ENCODE measurements at places on chromosomes 3 and 15.

DNA sequence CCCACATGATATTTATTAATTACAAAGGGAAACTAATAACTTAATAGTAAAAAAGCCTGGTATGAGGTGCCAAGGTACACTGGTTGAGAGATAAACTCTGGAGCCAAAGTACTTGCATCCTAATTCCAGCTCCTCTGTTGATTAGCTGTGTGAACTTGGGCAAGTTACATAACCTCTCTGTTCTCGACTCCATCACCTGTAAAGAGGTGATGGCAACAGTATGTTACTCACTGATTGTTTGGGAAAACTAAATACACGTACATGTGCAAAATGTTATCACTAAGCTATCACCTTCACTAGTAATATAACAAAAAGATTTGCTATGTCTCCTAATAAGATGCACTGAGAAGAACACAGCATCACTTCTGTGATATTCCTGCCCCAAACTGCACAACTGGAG is 206.4 kb downstream of the MEX3B start:
- DNase-seq, result no peak

DNA sequence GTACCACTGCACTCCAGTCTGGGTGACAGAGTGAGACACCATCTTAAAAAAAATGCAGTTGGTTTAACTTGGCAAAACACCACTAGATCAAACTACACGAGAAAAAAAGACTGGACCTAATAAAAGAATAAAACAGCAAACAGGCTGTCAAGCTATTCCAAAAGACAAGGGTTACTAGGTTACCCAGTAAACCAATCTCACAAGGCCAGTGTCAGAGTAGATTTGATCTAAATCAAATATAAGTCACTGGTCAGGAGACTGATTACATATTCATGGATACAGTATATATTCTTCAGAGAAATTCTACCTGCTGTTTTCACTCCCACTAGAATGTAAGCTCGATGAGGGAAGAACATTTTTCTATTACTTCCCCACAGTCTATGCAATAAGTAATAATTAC is 2.5 kb upstream of the GANC start:
- DNase-seq, result no peak

DNA sequence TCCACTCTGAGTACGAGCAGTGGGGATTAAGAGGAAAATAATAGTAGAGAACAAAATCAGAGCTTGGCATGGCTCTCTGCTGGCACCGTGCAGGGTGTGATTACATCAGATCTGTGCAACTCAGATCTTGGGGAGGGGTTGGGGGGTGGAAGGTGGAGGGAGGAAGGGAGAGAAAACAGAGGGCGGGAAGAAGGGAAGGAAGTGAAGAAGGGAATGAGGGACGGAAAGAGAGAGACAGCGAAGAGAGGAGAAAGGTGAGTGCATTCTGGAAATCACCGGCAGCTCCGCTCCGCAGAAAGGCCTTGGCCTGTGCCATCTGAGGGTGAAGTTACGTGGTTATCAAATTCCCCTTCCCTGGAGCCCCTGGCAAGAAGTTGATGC is 31.0 kb upstream of the ADAMTS17 start:
- DNase-seq, result no peak

- no peak for DNase-seq
Measured at GRCh38 chr15:70060993-70061305, 36.8 kb downstream of the TLE3 start.

- DNase-seq, result peak; percentile 24
Measured at GRCh38 chr15:52678468-52679231, 538 bp downstream of the ATOSA start.

- no peak for DNase-seq
Measured at GRCh38 chr3:120854908-120855526, 53.0 kb upstream of the STXBP5L start.

DNA sequence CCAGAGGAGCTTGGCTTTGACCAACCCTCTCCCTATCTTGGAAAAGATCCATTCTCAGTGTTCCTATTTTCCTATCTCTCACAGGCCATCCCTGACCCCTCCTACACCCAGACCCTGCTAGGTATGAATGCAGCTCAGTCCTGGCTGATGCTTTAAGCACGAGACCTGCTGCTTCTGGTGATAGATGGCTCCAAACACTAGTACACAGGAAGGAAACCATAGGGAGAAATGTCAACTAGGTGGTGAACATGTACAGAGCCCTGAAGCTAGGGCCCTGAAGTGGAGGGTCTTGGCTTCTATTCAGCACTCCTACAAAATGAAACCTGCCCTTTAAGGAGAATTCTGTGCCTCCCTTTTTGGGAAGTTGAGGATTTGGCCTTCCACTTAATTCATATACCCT is 47.4 kb upstream of the MANF start:
- DNase-seq, result no peak

DNA sequence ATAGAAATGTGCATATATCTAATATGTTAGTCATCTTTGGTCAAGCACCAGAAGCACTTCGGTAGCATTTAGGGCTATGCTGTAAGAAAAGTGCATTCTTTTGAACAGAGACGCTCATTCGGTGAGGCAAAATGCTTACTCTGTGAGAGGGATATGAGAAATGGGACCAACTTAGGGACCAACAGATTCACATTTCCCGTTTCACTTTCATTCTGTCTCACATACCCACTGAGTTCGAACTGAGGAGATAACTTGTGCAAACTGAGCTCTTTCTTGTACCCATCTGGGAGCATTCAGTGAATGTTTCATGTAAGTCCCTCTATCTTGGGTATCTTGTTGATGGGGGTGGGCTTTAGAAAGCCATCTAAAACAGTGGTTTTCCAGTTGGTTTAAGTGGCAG is 135.3 kb downstream of the FEZF2 start:
- no peak for DNase-seq

DNA sequence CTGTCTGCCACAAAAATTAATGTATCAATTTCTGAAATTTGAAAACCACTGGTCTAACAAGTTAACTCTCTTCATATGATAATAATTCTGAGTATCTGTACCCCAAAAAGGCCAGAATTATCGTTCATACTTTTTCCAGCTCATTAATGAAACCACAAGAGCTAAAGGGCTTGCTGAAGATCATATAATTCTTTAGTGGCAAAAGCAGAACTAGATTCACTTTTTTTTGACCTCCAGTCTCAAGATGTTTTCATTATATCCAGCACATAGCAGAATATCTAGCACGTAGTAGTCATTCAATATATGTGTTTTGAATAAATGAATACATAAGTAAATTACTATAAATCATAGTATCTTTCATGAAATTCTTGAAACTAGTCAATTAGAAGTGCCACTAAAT is 246.7 kb upstream of the KCNH8 start:
- no peak for DNase-seq

GRCh38 chr3:37556789-37557301 is 304.8 kb upstream of the CTDSPL start:
- DNase-seq, result no peak

DNA sequence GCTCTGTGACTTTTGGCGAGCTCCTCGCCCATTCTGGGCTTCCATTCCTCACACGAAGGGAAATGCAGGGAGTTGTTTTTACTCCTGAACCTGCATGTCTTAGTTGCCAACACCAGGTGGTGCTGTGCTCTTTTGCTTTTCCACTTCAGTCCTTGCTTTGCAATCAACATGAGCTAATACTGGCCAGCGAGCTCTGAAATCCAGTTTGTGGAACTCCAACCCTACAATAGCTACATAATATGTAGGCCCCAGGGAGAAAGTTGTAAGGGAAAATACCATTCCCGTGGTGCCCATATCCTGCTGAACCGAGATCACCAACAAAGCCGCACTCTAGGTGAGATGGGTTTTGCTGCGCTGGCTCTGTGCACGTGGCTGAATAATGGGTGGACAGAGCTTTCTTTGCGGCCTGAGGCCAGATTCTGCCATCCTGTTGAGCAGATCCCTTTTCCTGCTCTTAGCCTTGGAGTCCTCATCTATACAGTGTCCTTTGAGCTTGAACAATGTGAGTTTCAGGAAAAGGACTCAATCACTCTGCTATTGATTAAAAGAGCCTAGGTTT is 25.0 kb downstream of the LSM3 start:
- DNase-seq, result peak; percentile 30

GRCh38 chr3:122356402-122356801 is 26.6 kb downstream of the MIX23 start:
- DNase-seq, result no peak

DNA sequence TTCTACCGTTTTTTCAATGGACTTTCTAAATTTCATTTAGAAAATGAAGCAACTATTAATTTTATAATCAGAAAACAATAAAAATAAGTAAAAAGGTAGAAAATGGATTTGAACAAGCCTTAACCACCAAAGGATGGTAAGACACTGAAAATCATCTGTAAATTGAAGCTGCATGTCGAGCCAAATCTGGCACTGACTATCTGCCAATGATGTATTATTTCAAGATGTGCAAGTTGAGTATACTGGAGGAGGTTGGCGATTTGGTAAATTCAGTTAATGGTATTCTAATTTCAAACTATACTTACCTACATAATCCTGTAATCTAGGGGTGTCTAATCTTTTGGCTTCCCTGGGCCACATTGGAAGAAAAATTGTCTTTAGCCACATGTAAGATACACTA is 93.5 kb downstream of the FMN1 start:
- DNase-seq, result no peak

DNA sequence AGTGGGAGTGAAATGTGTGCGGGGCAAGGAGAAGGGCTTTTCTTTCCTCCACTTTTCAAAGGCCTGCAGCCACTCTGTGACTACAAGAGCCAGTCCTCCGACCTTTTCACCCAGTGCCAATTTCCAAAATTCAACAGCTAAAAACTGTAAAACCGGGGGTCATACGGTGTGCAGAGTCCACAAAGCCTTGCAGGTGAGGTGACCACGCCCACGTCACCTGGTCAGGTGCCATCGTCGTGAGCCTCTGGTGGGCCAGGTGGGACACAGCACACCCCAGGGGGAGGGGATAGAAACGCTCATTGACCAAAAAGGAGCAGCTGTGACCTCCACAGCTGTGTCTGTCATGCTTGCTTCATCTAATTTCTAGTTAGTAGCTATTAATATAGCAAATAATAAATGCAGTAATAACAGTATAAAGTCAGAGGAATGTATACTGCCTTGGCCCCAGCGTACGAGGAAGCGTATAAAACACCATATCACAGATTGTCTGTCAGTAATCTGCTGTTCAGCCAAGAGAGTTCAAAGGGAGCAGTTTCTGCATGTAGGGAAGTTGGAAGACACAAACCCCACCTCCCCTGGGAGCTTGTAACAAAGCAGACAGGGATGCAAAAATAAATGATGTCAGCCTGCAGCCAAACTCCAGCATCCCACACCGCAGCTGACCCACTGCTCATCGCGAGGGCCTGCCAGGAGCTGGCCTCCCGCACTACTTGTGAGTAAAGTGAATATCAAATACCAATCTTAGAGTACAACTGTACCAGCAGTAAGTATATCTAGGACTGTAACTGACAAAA is 86.7 kb downstream of the VGLL4 start:
- no peak for DNase-seq

DNA sequence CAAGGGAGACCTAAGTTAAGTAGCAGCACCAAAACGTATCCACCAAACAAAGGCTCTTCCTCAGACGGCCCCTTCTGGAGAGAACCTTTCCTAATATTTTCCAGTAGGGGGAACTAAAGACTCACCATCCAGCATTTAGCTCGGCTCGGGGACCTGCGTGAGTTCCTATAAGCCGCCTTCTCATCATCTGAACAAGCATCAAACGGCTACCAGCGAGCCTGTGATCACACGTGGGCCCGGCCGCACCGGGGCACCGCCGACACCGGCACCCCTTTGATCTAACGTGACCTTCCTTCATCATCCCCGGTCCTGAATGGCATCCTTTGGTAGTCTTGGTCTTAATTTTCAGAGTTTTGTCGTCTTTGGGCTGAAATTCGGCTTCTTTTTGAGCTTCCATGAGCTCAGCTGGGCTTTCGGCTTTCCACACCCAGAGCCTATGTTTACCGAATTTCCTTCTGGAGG is 1.4 kb upstream of the ROBO2 start:
- DNase-seq, result no peak

DNA sequence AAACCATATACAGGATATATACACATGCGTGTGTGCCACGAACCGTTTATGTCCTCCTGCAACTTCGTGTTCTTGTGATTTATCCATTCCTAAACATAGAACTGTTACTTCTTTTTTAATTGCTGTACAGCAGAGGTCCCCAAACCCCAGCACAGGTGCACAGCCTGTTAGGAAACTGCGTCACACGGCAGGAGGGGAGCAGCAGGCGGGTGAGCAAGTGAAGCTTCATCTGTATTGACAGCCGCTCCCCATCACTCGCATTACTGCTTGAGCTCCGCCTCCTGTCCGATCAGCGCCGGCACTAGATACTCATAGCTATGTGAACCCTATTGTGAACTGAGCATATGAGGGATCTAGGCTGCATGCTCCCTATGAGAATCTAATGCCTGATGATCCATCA is 34.9 kb upstream of the NRROS start:
- peak; percentile 58 for DNase-seq

- no peak for DNase-seq
Measured at GRCh38 chr3:31635545-31635944, 102.8 kb downstream of the STT3B start.

DNA sequence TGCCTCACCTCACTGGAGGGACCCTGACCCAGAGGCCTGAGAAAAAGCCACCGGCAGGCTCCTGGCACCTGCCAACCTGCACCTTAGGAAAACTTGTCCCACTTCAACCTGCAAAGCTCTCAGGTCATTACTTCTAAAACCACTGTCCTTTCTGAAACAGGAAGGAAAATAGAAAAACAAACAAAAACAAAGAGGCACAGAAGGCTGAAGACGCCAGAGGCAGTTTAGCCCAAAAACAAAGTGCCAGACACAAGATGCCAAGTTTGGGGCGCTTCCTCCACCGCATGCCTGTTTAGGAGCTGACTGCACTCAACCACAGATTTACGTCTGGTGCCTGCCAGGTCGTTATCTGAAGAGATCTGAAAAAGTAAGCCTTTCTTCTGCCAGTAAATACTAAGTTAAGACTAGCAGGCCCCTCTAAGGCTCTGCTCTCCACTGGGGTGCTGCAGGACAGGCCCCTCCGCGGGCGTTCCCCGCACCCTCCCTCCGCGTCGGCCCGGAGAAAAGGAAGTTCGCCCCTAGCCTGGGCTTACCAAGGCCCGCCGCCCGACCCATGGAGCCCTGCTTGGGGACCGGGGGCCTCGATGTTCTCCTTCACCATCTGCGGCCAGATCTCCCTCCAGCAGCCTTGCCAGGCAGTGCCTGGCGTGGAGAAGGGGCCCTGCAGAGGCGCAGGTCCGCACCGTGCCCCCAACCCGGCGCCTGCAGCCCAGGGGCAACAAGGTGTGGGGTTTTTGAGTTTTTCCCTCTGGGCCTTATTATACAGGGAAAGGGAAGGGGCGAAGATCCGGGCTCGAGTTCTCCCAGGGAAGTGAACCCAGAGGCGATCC is 1.3 kb downstream of the GOLGA8A start:
- peak; percentile 16 for DNase-seq
